Central memory CD4-positive, alpha-beta T cell (primary cell): ENCODE measurements at places on chromosomes 6 and 20.

DNA sequence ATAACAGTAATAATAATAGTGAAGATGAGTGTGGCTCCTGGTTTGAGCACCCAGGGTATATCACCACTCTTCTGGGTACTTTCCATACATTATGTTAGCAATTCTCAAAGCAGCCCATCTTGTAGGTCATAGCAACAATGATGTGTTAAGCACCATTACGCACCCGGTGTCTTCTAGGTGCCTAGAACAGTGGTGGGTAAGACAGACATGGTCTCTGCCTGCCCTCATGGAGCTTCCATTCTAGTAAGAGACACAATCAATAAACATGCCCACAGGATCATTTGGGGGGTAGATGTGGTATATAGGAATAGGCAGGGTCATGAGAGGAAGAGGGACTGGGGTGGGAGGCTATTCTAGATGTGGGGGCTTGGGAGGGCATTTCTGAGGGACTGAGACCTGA lies 21.0 kb upstream of the OCSTAMP start:
- DNase-seq = no peak

GRCh38 chr6:148379966-148380713 lies 37.5 kb downstream of the SASH1 start:
- no peak for DNase-seq

DNA sequence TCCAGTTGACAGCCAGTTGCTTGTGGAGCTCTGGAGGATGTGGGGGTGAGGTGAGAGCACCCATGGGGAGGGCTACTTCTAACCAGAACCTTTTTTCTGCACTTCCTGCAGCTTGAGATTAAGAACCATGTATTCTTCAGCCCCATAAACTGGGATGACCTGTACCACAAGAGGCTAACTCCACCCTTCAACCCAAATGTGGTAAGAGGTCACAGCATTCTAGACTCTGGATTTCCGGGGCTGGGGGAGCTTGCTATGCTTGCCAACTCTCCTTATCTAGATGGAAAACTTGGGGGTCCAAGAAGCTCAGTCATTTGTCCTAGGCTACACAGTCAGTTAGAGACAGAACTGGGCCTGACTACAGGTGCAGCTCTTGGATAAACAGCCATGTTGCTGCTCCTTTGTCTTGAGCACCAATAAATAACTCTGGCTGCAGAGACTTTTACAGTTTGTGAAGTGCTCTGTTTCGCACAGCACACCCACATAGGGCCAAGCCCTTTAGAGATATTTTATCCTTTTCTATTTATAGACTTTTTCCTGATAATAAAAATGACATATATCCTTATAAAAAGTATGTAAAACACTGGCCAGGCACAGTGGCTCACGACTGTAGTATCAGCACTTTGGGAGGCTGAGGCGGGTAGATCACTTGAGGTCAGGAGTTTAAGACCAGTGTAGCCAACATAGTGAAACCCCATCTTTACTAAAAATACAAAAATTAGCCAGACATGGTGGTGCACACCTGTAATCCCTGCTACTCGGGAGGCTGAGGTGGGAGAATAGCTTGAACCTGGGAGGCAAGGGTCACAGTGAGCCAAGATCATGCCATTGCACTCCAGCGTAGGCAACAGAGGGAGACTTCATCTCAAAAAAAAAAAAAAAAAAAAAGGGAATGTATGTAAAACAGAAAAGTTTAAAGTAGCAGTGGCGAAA lies 10.6 kb upstream of the IFT52 start:
- no peak for DNase-seq

GRCh38 chr6:169388395-169389166 lies 134.9 kb upstream of the THBS2 start:
- no peak for DNase-seq

DNA sequence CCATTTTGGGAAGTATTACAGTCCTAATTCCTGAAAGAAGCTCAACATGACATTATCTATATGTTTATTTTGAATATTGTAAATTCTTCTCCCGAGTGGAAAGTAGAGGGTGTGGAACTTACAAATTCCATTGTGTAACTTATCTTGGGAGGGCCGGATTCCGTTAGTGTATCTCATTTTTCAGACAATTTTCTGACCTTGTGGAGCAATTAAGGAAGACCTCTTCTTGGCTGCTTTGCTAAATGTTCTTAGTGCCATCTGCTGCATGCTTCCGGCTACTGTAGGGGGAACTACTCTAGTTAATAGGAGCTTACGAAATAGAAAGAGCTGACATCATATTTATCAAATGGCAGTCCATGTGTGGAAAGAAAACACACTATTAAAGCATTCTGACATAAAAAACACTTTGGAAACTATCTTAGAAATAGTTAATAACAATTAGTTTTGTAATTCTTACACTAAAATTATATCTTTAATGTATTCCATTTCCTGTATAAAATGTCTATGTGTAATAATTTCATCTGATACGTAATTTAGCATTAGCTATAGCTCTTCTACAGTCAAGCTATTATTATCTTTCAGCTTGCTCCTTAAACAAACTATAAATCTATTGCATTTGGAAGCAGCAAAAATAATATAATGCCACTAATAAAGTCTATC lies 41.5 kb upstream of the KCNQ5 start:
- no peak for DNase-seq

DNA sequence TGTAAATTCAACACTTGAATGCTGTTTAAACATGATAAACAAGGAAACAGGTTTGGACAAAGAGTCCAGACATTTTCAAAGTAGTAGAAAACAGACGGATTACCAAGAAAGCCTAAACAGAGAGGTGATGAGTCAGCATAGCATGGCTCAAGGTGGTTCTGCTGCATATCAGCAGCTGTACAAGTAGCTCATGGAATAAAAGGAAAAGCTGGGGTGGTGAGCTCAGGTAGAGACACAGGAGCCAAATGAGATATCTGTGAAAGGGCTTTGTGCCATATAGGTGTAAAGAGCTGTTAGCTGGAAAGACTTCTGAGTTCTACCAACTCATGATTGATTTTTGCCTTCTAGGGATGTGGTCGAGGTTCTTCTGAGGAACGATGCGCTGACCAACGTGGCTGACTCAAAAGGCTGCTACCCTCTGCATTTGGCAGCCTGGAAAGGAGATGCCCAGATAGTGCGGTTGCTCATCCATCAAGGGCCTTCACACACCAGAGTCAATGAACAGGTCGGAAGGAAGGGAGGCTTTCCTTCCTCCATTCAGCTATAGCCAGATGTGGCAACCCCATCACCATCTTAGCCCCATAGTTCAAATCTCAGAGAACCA lies 80.7 kb downstream of the ANKS1A start:
- DNase-seq = no peak

DNA sequence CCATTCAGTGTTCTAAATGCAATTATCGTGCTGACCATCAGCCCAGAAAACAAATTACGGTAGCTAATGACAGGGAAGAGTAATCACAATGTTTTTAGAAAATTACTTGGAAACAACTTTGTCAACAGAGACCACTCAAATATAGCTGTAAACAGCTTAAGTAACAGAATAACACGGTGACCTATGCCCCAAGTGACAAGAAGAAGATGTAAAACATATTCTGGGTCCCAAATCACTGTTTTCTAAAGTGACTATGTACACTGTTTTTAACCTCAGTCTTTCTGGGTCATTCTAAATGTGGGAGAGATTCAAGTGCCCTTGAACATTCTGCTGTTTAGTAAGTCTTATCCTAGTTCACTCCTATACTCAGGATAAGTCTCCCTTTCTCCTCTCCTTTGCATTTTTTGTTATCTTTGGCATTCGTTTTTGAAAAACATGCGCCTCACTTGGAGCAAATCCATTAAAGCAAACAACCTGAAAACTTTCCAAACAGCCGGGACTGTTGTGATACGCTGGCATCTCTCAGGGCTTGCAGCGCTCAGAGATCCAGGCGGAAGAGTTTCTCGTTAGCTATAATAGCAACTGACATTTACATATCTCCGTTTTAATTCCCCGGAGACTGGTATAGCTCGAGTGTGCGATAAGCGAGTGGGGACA lies 114.5 kb upstream of the SOX4 start:
- no peak for DNase-seq

GRCh38 chr20:45087814-45088213 lies 13.1 kb downstream of the KCNS1 start:
- DNase-seq = no peak

DNA sequence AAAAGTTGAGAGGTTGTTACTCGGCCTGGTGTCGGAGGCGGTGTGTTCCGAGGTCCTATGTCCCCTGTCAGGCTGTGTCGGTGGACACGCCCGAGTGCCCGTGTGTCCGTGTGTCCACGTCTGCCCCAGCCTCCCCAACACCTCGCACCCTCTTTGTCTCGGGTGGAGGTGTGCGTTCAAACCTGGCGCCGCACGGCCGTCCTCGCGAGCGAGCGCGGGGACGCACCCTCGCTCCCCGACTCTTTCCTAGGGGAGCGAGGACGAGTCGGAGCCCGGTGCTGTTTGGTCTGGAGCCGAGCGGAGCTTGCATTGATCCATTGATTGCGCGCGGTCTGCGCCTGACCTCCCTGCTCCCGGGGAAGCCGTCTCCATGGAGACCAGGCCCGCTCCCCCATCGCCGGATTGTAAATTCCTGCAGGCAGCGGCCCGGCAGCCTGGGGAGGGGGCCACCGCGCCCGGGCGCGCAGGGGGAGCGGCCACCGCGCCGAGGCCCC lies 411 bp upstream of the SCUBE3 start:
- DNase-seq = no peak

DNA sequence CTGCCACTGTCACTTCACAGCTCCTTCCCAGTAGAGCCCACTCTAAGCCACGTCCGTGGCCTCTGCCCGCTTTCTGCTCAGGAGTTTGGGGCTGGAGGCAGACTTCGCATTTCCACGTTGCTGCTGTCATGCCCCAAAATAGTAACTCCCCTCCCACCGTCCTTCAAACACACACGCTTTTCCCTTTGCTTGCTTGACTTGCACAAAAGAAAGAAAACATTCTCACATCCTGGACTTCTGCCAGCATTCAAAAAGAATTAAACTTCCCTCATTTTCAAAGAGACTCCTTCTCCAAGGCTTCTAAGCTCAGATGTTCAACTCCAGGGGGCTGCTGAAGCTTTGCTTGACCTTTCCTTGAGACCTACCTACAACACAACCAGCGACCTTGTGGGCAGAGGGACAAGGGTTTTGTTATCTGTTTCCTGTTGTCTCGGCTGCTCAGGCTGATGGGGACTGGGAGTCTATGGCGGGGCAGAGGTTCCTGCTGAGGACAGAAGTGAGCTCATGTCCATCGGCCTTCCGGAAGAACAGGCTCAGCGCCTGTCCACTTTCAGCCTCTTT lies 263.8 kb upstream of the FOXQ1 start:
- no peak for DNase-seq

DNA sequence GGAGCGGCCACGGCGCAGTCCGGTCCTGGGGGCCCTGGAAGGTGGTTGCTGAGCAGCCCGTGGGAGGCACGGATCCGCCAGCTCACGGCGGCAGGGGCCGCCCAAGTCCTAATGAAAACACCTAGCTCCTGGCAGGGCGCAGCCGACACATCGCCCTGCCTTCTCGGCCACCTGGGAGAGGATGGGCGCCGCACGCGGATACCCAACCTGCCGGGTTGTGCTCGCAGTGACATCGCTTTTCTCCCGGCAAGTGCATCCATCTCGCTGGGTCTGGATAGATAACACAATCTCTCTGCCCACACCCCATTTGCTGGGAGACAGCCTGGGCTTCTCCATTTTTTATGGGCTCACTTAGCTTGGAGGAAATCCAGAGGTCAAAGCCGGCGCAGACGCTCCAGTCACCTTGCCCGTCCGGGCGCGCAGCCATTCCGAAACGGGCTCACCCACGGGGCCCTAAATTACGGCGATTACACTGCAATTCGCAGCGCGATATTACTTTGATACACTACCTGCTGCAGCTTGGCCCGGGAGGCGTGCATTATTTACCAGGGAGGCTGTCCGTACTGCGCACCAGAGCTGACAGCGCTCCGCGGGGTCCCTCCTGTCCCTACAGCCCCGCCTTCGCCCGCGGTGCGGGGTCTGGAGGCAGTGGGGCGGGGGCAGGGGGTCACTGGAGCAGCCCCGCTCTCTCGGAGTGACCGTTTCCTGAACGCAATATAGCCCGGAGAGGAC lies 36.2 kb upstream of the CCDC167 start:
- no peak for DNase-seq

DNA sequence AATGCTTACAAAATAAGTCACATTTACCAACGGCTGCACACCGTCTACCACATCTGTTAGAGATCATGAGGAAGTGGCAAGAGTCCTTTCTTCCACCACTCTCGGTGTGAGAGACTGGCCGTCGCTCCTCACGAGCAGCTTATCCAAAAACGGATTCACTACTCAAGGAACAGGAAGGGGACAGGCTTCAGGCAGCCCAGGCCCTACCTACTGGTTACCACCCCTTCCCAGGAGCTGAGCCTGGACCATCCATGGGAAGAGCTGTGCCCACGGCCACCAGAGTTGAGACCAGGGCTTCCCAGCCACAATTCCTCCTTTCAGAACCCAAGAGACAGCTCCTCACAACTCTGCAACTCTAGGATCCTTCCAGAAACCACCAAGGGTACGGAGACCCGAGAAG lies 37.0 kb downstream of the FOXF2 start:
- DNase-seq = no peak

GRCh38 chr6:170441316-170441715 lies 111.8 kb downstream of the PSMB1 start:
- no peak for DNase-seq

GRCh38 chr6:75244063-75244584 lies 523 bp upstream of the COX7A2 start:
- DNase-seq = no peak

GRCh38 chr20:62428002-62428372 lies 648 bp upstream of the RBBP8NL start:
- no peak for DNase-seq

DNA sequence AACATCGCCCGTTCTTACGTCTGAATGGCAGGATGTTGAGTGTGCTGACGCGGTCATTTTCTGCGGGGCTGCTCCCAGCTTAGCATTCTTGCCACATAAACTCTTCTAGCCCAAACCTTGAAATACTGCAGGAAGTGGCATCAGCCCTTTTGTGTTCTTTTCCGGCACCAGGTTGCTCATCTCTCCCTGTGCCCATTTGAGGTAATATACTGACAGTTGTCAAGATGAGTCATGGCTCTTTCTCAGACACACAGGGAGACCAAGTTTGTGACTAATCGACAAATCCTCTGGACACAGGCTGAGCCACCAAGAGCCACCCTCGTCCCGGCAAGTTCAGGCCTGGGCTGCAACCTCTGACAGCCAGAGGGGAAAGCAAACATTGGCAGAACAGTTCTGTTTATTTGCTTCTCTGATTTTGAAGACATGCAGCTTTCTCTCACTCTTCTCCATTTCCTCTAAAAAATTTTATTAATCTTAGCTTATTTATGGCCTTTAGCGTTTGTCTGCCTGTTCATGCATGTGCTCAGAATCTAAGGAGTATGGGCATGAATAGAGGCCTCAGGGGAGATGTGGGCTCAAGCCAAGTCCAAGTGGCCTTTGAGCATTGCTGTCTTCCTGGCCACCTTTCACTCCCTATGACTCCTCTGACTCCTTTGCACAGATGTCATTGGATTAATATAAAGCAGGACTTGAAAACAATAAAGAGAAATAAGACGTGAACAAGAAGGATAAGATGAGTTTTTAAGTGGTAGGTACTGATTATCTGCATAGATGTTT lies 328.2 kb upstream of the JAG1 start:
- DNase-seq = no peak
